Activated CD8-positive, alpha-beta memory T cell treated with anti-CD3 and anti-CD28 coated beads for 4 hours (primary cell): ENCODE measurements at places on chromosomes 7 and 10.

GRCh38 chr7:34523226-34523918 lies 134.6 kb upstream of the NPSR1 start:
- no peak for DNase-seq

GRCh38 chr10:68628576-68629127 lies 68.5 kb downstream of the TET1 start:
- no peak for DNase-seq

DNA sequence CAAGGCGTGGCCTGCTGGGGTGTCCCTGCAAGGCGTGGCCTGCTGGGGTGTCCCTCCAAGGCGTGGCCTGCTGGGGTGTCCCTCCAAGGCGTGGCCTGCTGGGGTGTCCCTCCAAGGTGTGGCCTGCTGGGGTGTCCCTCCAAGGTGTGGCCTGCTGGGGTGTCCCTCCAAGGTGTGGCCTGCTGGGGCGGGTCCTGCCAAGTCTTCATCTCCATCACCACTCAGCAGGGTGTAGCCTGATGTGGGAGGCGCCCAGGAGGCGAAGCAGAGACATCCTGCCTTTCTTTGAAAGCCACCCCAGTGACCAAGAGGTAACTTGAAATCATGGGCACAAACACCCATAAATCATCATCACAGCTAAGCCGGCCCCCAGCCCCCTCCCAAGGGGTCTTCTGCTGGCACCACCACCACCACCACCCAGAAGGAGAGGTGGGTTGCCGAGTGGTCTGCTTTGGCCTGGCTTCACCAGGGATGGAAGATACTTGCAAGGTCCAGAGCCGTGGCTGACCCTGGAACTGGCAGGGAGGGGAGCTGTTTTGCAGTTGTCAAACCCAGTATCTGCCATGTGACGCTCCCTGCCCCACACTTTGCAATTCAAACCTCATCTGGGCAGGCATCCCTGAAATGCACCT lies 190.6 kb downstream of the EBF3 start:
- DNase-seq: no peak

GRCh38 chr10:78964952-78965633 lies 103.7 kb upstream of the ZMIZ1 start:
- no peak for DNase-seq

DNA sequence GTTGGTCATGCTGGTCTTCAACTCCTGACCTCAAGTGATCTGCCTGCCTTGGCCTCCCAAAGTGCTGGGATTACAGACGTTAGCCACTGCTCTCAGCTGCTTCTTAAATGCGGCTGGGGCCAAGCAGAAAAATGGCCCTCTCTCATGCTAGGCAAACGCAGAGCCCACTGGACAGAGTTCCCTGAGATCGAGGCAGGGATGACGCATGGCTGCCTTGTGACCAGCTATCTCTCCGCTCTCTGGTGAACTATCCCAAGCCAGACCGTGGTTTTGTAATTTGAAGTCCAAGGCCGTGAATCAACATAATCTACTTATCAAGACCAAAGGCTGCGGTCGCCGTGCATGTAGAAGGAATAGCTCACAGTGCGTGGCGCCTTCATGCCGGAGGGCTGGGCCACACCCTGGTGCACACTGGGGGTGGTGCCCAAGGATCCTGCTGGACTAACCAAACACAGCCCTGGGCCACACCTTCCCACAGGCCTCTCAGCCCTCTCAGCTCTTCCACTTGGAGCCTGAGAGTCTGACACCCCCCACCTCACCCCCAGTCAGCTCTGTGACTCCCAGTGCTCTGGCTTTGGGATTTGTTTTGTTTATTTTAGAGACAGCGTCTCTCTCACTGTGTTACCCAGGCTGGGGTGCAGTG lies 88.1 kb upstream of the CUX1 start:
- DNase-seq: no peak

DNA sequence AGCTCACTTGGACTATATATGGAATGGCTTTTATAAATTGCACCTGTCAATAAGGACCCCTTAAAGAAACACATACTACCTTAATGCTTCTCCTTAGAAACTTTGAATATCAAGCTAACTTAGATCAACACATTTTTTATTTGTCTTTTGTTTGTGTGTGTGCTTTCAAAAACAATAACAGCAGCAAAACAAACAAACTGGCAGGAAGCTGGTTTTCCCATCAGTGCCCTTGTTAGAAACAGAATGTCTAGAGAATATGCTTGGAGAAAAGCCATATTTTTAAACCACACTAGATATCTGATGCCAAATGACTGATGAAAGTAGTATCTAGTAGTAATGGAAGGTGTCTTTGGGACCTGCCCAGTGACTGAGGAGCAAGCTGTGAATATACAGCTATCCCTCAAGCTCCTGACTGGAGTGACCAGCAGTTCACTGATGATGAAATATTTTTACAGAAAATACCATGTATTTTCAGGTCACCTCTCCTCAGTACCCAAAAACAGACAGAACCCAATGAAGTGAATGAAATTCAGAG lies 1.0 kb downstream of the PDE1C start:
- no peak for DNase-seq

- DNase-seq: no peak
These were observed 2.2 kb upstream of the LAT2 start for GRCh38 chr7:74207586-74207985.

DNA sequence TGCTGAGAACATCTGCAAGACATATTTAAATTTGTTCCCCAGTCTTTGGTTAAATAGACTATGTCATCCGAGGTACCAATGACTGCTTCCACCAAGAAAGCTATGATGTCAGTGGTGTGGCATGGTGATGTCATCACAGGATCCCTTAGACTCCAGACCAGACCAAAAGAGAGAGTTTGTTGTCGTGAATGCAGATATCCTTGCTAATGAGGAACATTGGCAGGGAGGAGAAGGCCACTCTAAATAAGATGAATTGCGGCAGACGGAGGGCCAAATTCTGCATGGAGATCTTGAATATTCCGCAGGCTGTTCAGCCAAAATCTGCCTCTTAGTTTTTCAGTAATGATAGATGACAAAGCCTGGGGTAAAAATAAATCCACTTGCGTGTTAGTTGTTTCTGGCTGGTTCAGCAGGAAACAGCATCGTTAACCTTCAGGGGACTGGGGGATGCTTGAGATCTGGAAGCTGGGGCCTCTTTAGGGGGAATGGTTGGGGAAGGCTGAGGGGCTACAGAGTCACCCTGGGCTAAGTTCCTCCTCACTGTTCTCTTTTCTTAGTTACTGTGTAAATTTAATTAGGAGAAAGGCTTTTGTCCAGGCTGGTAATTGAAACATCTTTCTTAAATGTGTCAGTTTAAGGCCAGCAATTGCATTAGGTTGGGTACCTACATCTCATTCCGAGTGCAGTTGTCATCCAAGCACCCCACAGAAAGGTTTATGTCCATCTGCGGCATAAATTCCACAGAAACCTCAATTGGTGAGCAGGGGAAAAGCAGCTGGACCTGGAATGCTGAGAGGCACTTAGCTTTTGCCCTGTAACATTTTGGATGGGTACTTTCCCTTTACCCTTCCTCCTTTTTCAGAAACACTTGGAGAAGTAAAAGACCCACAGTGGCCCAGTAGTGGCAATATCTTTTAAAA lies 11.6 kb upstream of the CAMK1D start:
- DNase-seq: no peak

DNA sequence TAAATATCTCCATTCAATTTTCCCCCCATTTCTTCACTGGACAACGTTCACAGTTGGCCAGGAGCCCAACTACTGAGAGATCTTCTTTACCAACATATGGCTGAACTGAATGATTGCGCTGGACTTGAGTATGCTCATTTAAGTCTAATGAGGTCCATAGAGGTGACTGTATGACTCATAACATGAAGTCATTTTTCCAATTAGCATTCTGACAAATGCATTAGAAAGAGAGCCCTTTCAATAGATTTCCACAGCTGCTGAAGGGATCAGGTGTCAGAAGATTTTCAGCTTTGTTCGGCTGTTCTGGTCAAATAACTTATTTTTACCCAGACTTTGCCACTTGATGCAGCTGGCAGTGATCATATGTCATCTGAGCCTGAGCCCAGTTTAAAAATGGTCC lies 438.0 kb downstream of the ETV1 start:
- DNase-seq: no peak

DNA sequence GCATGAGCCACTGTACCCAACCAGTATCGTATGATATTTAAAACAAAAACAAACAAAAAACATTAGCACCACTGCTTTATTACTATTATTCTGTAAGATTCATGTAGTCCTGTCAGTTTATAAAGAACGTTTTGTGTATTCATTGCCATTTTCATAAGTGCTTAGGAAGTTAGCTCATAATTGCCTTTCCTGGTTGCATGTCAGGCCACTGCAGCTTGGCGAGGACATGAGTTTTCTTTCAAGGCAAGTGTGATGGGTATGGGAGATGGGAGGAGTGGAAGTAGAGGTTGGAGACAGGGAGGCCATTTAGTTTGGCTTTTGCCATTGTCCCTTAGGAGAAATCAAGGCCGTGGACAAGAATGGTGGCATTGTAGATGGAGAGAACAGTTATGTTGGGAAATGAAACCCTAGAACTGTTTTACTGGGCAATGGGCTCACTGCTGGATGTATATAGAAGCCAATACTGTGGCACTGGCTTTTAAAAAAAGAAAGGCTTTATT lies 48.9 kb downstream of the TYW1 start:
- no peak for DNase-seq
